Lung microvascular endothelial cell (primary cell): ENCODE measurements at places on chromosomes 1 and 21.

GRCh38 chr1:207463021-207463420 lies 8.9 kb downstream of the CR2 start:
- DNase-seq, result no peak

DNA sequence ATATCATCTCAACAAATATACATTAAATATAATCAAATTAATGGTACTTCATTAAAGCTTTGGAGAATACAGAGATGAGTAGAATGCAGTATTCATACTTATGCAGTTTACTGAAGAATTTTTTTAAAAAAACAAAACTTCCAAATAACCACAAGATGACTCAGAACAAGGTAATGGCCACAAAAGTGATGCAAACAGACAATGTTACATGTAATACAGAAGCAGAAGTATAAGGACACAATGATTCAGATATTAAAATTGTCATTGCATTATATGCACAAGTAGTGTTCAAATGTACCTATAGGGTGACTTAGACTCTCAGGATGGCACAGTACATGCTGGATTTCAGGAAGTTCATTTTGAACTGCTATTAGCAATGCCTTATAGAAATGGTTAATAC lies 227.2 kb upstream of the ST6GALNAC5 start:
- no peak for DNase-seq

- no peak for DNase-seq
Observed at GRCh38 chr1:173758980-173759379, 44.2 kb downstream of the KLHL20 start.

GRCh38 chr1:101098907-101099306 lies 73.3 kb upstream of the DPH5 start:
- no peak for DNase-seq

DNA sequence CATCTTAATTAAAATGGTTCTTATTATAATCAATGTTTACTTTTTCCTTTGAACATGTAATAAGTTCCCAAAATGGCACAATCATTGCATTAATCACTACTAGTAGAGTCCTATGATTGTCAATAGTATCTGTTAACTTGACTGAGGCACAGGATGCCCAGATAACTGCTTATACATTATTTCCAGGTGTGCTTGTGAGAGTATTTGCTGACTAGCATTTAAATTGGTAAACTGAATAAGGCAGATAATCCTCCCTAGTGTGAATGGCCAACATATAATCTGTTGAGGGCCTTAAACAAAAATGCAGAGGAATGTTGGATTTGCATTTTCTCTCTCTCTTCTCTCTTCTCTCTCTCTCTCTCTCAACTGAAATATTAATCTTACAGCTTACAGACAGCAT lies 999.3 kb upstream of the TMPRSS15 start:
- no peak for DNase-seq

- peak; percentile 45 for DNase-seq
Observed at GRCh38 chr1:151175863-151176262, at the start of gene TMOD4. TMOD4 (minus strand) TSS chr1:151175981; CDS start chr1:151174875, 1,106 bp downstream.

DNA sequence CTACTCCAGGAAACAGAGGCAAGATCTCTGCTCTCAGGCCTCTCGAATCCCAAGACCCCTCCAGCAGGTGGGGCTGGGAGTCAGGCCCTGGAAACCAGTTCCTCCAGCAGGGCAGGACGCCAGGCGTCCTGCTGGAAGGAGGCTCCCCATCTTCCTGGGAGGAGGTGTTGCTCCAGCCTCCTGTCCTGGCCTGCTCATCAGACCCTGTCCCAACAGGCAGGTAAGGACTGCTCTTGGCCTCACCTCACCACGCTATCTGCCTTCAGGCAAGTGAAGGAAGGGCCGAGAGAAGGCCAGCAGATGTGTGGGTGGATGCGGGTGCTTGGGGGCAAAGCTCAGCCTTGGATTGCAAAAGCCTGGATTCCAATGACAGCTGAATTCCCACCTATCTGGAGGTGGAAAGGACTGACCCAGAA lies 82.9 kb downstream of the SSBP3 start:
- DNase-seq, result no peak
